ENCODE measurements at places on chromosomes 1 and 21. TPM values are rescaled to one million over a fixed set of nuclear protein-coding genes. Genes with fewer than 3 reads are reported as not detected.

GPR25 gene
- 0.33 TPM for total RNA-seq

ZNF683 gene
- not detected for total RNA-seq

SIM2 gene
- 9.9 TPM for total RNA-seq

ASCL5 gene
- total RNA-seq: 0.49 TPM

SERINC2 gene
- 73.0 TPM for total RNA-seq

KCNE2 gene
- total RNA-seq: not detected

HHAT gene
- total RNA-seq: 18.3 TPM

MROH7 gene
- 0.13 TPM for total RNA-seq

TMEM125 gene
- total RNA-seq: 0.33 TPM

All from mesangial cell (primary cell).